ENCODE measurements at places on chromosomes 5 and 9. TPM values are rescaled to one million over a fixed set of nuclear protein-coding genes. Genes with fewer than 3 reads are reported as not detected.

Gene FBP1
- total RNA-seq, result 0.16 TPM

- DNase-seq, result peak; percentile 10
- no peak overlapping the region for H3K27ac ChIP-seq
- H3K36me3 ChIP-seq, result no peaks in the 10 kb centered on the region
Observed at GRCh38 chr9:136081826-136082495, 13.1 kb downstream of the NACC2 start.

GRCh38 chr5:176675676-176676360 is 28.5 kb downstream of the TSPAN17 start:
- no peak overlapping the region for H3K27ac ChIP-seq
- peaks cover 47% of the 10 kb centered on the region for H3K27me3 ChIP-seq
- no peaks in the 10 kb centered on the region for H3K36me3 ChIP-seq
- no peak for DNase-seq

DNA sequence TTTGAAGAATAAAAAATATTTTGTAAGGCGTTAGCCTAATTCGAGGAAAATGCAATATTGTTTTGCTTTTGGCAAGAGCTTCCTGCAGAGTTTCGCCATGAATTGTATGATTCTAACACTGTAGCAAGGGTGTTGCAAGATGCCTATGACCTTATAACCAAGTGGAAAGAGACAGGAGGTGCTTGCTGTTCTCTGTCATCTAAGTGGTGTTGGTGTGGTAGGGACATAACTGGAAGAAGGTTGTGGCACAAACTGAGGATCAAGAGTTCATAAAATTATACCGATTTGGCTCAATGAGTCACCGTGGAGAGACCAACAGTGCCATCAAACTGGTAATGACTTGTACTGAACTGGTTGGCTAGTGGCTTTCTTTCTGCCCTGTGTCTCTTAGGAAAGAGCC is 6.3 kb downstream of the STC2 start:
- no peak for DNase-seq
- peaks cover 24% of the 10 kb centered on the region for H3K36me3 ChIP-seq
- no peaks in the 10 kb centered on the region for H3K27me3 ChIP-seq
- H3K4me1 ChIP-seq, result peaks cover 47% of the 10 kb centered on the region
- H3K4me3 ChIP-seq, result no peak overlapping the region
- no peak overlapping the region for H3K27ac ChIP-seq

GRCh38 chr5:172530406-172530805 is 76.1 kb upstream of the SH3PXD2B start:
- H3K4me3 ChIP-seq, result no peak overlapping the region
- no peaks in the 10 kb centered on the region for H3K36me3 ChIP-seq
- H3K27me3 ChIP-seq, result no peaks in the 10 kb centered on the region
- peak overlapping the region; percentile 11 for H3K27ac ChIP-seq
- DNase-seq, result no peak

- no peak overlapping the region for H3K4me3 ChIP-seq
- no peaks in the 10 kb centered on the region for H3K4me1 ChIP-seq
- H3K27ac ChIP-seq, result no peak overlapping the region
- no peaks in the 10 kb centered on the region for H3K27me3 ChIP-seq
- DNase-seq, result no peak
Observed at GRCh38 chr9:120394058-120394669, 185.8 kb downstream of the CDK5RAP2 start.

Gene FBLL1
- not detected for total RNA-seq

DNA sequence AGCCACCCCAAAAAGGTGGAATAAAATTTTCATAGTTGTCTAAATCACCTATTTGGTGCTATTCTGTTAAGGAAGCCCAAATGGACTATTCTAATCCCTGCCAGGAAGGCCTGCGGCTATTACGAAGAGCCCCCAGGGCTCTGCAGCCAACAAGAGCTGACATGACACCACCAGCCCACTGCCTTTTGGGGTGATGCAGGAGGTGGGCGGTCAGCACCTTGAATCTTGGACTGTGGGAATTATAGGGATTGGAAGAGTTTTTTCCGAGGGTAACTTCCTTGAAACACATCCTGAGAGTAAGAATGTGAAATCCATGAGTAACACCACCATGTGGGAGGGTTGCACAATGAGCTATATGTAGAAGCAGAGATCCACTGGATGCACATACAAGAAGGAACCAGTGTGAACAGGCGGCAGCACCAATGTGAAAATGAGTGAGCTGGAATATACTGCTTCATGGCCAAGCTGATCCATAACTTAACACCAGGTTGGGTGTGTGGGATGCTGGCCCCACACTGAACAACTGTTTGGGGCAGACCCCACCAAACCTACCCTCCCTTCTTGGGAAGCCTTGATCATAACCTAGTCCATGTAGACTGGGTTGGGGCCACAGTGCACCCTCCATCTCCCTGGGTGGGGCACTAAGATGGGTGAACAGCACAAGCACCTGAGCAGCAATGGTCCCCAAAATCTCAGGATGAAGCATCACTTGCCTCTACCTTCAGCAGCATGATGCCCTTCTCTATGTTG is 239.0 kb downstream of the FSTL4 start:
- H3K36me3 ChIP-seq, result no peaks in the 10 kb centered on the region
- no peak overlapping the region for H3K4me3 ChIP-seq
- H3K27me3 ChIP-seq, result no peaks in the 10 kb centered on the region
- no peak overlapping the region for H3K27ac ChIP-seq
- H3K4me1 ChIP-seq, result no peaks in the 10 kb centered on the region

DNA sequence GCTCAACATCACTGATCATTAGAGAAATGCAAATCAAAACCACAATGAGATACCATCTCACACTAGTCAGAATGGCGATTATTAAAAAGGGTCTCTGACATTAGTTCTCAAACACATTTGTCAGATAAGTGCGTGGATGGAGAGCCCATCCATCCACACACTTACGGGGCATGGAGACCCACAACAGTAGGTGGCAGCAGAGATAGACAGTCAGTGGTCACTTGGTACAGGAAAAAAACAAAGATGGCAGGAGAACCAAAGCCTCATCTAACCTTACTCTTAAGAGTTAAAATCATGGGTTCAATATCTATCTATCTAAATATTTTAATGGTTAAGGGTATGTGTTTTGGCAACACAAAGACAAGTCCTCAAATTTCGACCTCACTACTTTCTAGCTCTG is 1378.7 kb upstream of the C9orf72 start:
- DNase-seq, result no peak
- H3K27me3 ChIP-seq, result no peaks in the 10 kb centered on the region
- H3K36me3 ChIP-seq, result no peaks in the 10 kb centered on the region
- no peak overlapping the region for H3K4me3 ChIP-seq
- H3K4me1 ChIP-seq, result no peaks in the 10 kb centered on the region
- no peak overlapping the region for H3K27ac ChIP-seq

DNA sequence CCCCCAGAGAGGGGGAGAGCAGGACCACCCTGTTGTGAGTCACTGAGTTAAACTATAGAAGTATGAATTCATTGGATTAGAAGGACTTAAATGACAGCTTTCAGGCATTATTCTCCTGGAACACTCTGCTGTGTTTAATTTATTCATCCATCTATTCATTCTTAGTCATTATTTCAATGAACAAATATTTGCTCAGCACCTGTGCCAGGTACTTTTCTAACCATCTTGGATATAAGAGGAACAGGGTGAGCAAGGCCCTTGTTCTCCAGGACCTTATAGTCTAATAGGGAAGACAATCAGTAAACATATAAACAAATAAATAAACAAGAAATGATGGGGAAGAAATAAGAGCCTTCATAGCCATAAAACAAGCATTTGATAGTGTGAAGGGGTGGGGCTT is 483.9 kb upstream of the BRINP1 start:
- DNase-seq, result no peak
- H3K36me3 ChIP-seq, result no peaks in the 10 kb centered on the region
- H3K27ac ChIP-seq, result no peak overlapping the region
- H3K4me3 ChIP-seq, result no peak overlapping the region

DNA sequence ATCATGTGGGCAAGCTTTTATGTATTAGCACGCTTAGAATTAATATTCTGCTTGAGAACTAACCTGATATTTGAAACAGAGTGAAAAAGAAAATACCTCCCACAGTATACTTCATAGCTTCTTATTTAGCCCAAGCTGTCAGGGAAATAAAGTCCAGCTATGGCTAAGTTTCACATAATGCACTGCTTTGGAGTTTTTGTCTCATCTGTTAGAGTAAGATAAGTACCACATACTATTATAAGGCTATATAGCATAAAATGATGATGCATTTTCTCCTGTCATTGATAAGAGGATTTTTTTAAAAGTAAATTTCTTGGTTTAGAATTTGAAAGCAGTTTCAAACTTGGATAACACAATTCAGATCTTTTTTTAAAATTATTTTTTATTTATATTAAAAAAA is 2.4 kb upstream of the ANKDD1B start:
- H3K4me3 ChIP-seq, result no peak overlapping the region
- no peaks in the 10 kb centered on the region for H3K27me3 ChIP-seq
- DNase-seq, result no peak
- H3K4me1 ChIP-seq, result peaks cover 15% of the 10 kb centered on the region
- no peak overlapping the region for H3K27ac ChIP-seq
- no peaks in the 10 kb centered on the region for H3K36me3 ChIP-seq

Gene PNPLA7
- 10.7 TPM for total RNA-seq

GRCh38 chr9:135287627-135288026 is 192.0 kb upstream of the PPP1R26 start:
- H3K27ac ChIP-seq, result no peak overlapping the region
- H3K4me1 ChIP-seq, result peaks cover 17% of the 10 kb centered on the region
- H3K36me3 ChIP-seq, result no peaks in the 10 kb centered on the region
- H3K27me3 ChIP-seq, result peaks cover 10% of the 10 kb centered on the region

Gene TAF1L
- total RNA-seq, result not detected

Gene JAKMIP2
- not detected for total RNA-seq

Gene ASPN
- 17.1 TPM for total RNA-seq

Gene FAM151B
- 1.3 TPM for total RNA-seq

DNA sequence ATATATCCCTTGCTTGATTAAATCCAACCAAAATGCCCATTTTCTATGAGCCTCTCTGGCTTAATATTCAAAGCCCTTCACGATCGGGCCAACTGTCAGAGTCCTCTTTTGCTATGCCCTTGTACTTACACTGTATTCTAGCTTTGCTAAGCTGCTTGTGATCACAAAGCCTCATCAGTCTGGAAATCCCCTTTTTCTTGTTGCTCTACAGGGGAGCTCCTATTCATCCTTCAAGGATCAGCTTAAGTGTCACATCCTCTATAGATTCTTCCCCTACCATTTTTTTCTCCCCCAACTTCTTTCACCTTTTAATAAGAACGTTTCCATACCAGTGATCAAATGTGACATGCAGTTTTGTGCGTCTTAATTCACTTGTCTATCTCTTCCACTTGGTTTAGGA is 450.4 kb upstream of the CHD1 start:
- no peak overlapping the region for H3K4me3 ChIP-seq
- H3K27me3 ChIP-seq, result no peaks in the 10 kb centered on the region
- H3K36me3 ChIP-seq, result no peaks in the 10 kb centered on the region

Gene MYMK
- not detected for total RNA-seq

- no peak overlapping the region for H3K4me3 ChIP-seq
- peaks cover 8% of the 10 kb centered on the region for H3K4me1 ChIP-seq
- H3K27me3 ChIP-seq, result no peaks in the 10 kb centered on the region
- DNase-seq, result no peak
- H3K27ac ChIP-seq, result no peak overlapping the region
Observed at GRCh38 chr5:143165049-143165880, 238.2 kb downstream of the NR3C1 start.

DNA sequence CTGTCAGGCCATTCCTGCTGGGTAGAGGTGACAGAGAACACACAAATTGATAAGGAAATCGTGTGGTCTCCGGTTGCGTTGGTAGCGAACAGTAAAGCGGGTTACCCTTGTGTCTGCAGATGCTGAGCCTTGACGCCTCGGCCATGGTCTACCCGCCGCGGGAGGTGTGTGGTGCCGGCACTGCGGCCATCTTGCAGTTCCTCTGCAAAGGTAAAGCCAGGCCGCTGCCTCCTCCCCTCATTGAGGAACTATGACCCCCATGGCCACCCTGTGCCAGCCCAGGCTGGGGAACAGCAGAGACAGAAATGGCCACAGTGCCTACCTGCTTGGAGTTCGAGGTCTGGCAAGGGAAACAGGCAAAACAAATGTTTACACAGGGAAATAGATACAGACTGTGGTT is 16.3 kb downstream of the LRSAM1 start:
- no peak overlapping the region for H3K27ac ChIP-seq
- H3K4me3 ChIP-seq, result no peak overlapping the region
- H3K4me1 ChIP-seq, result peaks cover 11% of the 10 kb centered on the region
- DNase-seq, result no peak
- peaks cover 75% of the 10 kb centered on the region for H3K36me3 ChIP-seq
- no peaks in the 10 kb centered on the region for H3K27me3 ChIP-seq

Gene MARCHF3
- total RNA-seq, result 31.9 TPM

DNA sequence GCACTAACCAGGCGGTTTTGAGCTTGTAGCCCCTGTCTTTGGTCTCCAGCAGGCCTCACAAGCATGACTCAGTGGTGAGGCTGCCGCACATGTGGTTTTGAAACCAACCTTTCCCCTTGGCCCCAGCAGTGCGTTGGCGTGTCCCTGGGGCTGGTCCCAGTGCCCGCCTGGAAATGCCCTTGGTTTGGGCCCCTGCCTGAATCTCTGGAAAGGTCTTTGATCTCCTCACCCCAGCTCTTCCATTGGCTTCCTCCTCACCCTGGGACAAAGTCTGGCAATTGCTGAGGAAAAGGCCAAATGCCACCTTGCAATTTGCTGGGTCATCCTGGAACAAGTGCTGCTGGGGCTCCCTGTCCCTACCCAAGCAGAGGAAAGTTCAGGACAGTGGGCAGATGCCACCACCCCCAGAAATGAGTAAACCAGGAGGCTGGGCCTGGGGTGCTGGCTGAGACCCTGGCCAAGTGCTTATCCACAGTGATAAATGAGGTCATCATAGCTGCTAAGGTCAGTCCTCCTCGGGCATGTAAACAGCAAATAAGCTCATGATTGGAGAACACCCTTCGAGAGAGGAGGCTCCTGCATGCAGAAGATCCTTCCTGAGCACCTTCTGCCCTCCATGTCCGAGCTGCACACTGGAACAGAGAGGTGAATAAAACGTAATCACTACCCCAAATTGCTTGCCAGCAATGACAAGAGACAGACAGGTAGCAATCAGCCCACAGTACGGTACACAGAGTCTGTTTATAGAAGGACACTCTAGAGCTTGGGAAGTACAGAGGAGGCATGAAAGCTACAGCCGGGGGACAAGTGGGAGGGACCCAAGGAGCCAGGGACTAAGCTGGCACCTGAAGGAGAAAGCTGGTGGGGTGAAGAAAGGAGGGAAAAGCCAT is 98.9 kb upstream of the CPEB4 start:
- H3K27ac ChIP-seq, result no peak overlapping the region
- no peak for DNase-seq
- no peak overlapping the region for H3K4me3 ChIP-seq
- no peaks in the 10 kb centered on the region for H3K4me1 ChIP-seq
- no peaks in the 10 kb centered on the region for H3K27me3 ChIP-seq

- H3K27me3 ChIP-seq, result no peaks in the 10 kb centered on the region
- no peaks in the 10 kb centered on the region for H3K4me1 ChIP-seq
- no peak overlapping the region for H3K4me3 ChIP-seq
- H3K27ac ChIP-seq, result no peak overlapping the region
- H3K36me3 ChIP-seq, result no peaks in the 10 kb centered on the region
Observed at GRCh38 chr9:99783799-99784198, 37.9 kb upstream of the NR4A3 start.

GRCh38 chr5:138515556-138516245 is 27.3 kb downstream of the ETF1 start:
- no peaks in the 10 kb centered on the region for H3K27me3 ChIP-seq
- no peak overlapping the region for H3K4me3 ChIP-seq
- H3K36me3 ChIP-seq, result peaks cover 85% of the 10 kb centered on the region
- no peak for DNase-seq
- H3K4me1 ChIP-seq, result no peaks in the 10 kb centered on the region

Gene SPATA31D4
- total RNA-seq, result not detected

- H3K4me1 ChIP-seq, result no peaks in the 10 kb centered on the region
- DNase-seq, result no peak
- H3K27ac ChIP-seq, result no peak overlapping the region
- H3K27me3 ChIP-seq, result no peaks in the 10 kb centered on the region
Observed at GRCh38 chr9:21522348-21522747, 40.2 kb upstream of the IFNE start.

Gene FABP6
- total RNA-seq, result 1.2 TPM

Measured in heart right ventricle (tissue), 16 donors.